Effector memory CD4-positive, alpha-beta T cell (primary cell): ENCODE measurements at places on chromosomes 4 and X.

- DNase-seq = no peak
These were observed 49.9 kb upstream of the SLC4A4 start for GRCh38 chr4:71288875-71289274.

DNA sequence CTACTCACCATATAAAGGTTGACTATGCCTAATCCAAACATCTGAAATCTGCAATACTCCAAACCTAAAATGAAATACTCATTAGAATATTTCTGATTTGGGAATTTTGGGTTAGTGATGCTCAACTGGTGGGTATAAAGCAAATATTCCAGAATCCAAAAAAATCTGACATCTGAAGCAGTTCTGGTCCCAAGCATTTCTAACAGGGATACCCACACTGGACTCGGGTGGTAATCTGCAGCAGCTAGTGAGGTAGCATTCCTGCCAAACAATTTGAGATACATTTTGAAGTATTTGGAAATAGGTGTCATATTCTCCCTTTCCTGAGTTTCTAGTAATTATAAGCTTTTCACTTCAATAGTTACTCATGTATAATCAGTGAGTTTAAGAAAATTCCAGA, 49.6 kb upstream of the RPA4 start:
- DNase-seq = no peak

DNA sequence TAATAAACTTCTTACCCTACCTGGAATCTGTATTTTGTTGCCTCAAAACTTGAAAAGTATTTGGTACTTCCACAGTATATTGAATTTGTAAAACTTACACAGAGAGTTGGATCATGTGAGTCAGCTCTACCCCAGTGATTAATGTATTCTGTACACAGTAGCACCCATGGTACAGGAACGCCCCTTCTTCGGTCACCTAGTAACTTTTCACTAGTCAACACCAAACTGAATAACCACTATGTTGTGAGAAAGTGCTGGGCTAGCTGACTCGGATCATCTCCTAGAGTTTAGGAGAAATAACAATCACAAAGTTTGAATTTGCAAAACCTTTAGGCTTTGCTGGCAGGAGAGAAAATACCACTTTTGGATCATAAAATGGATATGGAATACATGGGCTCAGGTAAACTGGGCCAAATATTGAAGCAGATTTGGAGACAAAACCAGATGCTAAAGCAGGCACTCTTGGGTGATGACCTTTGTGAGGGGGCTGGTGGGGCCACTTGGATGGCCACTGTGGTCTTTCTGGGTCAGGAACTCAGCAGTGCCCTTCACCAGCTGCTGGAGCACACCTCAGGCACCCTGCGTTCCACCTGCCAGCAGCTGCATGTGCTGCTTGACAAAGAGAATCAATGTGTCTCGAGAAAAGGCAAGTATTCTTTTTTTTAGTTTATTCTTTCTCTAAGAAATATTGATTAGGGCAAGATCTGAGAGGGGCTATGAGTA, at the start of gene DTHD1:
DTHD1 (plus strand) TSS at position 233 of the 723 bp plus-strand sequence; CDS start at position 376, 143 bp downstream.
- DNase-seq = no peak

DNA sequence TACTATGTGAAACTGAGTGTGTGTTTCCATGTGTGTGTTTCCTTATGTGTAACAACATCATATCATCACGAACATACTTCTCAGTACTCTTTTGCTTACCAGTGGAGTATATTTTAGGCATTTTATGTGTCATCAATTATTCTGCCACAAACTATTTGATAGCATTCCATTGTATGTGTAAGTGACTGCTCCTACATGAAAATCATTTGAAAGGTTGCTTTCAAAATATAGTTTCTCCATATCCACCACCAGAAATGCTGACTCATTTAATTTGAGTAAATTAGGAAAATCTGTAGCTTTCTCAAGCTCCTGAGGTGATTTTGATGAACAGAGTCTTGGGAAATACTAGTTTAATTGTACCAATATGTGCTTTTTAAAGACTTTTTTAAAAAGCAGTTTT, 376.2 kb downstream of the PCDH18 start:
- no peak for DNase-seq

GRCh38 chr4:3442959-3443749, 1.4 kb downstream of the HGFAC start:
- peak; percentile 46 for DNase-seq

GRCh38 chr4:121736735-121737351, 28.1 kb downstream of the SMIM43 start:
- no peak for DNase-seq

DNA sequence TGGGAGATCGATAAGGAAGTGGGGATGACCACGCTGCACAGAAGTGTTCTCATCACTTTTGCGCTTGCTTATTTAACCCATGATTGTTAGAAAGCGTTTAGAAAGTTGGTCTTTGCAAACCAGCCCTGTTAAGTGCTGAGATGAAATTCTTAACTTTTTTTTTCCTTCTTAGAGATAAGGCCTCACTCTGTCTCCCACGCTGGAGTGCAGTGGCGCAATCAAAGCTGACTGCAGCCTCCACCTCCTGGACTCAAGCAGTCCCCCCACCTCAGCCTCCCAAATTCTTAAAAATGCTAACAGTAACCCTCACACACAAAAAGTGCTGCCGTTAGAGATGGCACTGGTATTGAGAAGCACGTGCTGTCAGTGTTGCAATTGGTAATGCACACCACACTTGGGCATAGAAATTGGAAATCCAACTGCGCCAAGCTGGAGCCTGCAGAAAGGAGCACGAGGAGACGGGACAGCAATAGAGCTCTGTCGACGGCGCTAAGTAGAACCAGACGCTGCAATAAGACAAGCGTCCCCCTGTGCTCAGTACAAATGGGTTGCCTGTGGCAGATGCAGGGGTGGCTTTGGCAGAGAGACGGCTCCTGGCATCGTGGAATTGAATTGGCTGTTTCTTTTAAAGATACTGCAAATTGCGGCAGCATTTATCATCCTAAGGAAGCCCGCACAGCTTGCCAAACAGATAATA, 113.4 kb downstream of the TBL1X start:
- DNase-seq = no peak
